T-helper 17 cell (primary cell): ENCODE measurements at places on chromosomes 5 and 9. TPM values are rescaled to one million over a fixed set of nuclear protein-coding genes. Genes with fewer than 3 reads are reported as not detected.

DNA sequence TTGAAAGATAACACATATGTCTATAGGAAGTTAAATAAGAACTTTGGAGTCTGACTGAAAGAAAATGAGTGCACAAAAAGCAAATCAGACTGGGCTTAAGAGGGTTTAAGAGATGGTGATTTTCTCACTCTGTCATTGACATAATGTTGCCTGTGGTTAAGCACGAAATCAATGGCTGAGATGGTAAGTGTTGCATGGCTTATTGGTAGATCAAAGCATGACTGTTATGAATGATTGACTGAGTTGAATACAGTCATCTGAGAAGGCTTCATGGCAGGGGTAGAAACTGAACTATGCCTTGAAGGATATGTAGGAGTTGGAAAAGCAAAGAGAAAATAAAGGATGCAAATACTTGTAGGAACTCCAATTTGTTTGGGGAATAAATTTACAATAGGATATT, 136.6 kb downstream of the PLPPR1 start:
- no peak for DNase-seq

DNA sequence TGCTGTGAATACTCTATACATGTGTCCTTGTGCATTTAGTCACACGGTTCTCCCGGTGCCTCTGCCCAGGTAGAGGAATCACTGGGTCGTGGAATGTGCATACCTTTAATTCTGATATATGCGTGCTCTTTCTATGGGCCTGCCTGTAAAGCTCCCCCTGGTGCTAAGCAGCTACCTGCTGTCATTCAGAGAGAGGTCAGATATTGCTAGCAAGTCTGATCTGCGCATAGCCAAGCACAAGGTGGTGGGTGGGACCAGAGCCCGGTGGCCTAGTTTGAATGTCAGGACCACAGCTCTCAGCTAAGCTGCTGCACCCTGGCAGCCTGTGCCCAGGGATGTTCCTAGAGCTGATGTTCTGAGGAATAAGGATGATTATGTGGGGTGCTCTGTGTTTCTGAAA, 33.4 kb downstream of the TJP2 start:
- no peak for DNase-seq

DNA sequence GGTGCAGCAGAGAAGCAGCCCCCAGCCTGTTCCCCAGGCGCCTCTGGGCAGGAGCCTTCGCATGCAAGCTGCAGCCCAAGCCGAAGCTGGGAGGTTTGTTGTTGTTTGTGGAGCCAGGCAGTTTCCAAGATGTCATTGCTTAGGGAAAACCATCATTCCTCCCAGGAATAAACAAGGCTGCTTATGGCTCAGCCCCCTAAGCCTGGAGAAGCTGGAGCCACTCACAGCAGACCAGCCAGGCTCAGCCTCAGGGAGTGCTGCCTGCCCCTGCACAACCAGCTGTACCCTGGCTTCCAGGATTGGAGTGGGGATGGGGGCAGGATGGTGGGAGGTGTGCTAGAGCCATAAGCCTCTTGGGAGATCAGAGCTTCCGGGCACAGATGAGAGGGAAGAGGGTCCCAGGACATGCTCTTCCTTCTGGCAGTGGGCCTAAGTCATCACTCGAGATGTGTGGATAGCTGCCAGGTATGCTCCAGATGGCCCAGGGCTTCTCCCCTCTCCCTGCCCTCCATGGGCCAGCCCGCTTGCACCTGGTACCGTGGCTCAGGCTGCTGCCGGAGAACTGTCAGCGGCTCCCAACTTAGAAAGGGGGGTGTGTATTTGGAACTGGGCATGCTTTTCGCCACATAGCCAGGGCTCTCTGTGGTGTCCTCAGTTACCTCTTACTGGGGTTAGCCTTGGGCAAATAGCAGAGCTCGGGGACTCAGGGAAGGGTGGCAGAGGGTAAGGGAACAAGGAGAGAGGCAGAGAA, 105.2 kb downstream of the RGS3 start:
- DNase-seq: no peak

FABP6 gene
- total RNA-seq: not detected

NAIF1 gene
- 11.6 TPM for total RNA-seq
